ENCODE measurements at places on chromosomes 11 and 22.
A peak's percentile ranks its signal among the peaks of the same experiment; 100 is the strongest.

- DNase-seq, result no peak
Observed at GRCh38 chr11:1553808-1554594, 18.1 kb downstream of the DUSP8 start.

DNA sequence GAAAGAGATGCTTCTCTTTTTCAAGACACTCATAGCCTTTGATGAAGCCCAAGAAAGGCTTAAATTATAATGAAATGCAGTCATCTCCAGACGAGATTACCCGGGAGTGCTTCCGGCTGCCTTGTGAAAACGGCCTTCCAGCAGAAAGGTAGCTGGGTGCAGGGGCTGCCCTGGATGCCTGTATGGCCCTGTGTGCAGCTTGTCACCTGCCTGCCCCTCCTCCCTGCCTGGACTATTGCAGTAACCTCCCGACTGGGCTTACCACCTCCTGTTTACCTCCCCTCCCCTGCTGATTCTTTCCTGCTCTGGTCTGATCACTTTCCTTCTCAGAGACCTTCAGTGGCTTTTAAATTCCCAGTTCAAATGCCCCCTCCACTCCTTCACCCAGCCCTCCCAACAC, 126.4 kb upstream of the SYT13 start:
- no peak for DNase-seq

DNA sequence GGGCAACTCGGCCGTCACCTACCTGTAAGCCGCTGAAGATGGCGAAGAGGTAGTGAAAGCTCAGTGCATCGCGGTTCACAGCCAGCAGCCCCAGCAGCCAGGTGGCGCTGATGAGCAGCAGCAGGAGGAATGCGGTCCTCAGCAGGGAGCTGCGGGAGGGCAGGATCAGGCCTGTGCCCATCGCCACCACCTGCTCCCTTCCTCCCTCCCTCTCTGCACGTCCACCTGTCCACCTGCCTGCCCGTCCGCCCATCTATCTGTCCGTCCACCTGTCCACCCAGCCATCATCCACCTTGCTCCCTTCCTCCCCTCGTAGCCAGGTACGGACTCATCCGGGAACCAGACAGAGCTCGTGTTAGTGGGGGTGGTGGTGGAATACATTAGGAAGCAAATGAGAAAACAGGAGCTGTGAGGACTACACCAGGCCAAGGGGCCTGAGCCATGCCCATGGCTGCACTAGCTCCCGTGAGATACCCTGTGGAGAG, 32.2 kb downstream of the TRMU start:
- DNase-seq, result peak; percentile 59

DNA sequence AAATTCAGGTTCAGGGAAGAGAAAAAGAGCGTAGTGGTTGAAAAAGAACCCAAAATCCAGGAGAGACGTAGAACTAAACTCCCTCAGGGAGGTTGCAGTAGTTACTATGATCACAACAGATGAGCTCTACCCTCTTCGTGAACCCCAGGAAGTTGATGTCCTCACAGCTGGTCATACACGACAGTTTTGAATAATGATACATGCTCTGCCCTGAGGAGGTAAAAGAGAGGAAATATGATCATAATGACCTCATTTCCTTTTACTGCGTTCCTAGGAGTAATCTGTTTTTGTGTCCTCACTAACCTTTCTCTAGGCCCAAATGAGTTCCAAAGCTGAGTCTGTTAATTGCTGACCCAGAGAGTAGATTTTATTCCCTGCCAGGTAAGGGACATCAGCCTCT, 1.3 kb downstream of the PATE2 start:
- DNase-seq, result no peak

DNA sequence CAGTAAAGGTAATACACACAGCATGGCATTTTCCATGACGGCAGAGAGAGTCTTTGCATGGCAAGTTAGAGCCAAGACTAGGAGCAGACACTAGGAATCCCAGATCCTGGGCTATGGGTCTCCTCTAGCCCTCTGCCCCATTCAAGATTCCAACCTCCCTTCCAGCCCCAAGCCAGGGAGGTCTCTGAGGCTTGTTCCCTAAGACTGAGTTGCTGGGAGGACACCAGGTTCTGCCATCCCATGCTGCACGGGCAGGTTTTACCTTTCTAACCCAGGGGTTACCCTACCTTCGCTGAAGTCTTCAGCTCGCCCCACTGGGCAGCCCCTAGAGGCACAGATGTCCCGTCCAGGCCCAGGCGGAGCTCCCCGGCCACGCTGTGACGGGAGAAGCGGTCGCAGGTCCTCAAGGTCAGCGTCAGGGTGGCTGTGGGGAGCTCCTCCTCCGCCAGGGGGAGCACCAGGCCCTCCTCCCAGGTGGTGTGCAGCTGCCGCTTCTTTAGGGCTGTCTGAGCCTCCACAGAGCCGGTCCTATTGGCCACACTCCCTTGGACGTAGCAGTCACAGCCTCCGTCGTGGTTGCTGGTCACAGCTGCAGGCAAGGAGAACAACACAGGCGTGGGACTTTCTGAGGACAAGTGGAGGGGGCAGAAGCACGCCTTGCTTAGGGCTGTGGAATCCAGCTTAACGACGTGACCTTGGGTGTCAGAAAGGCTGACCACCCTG, 33.8 kb downstream of the SYT13 start:
- DNase-seq, result no peak

DNA sequence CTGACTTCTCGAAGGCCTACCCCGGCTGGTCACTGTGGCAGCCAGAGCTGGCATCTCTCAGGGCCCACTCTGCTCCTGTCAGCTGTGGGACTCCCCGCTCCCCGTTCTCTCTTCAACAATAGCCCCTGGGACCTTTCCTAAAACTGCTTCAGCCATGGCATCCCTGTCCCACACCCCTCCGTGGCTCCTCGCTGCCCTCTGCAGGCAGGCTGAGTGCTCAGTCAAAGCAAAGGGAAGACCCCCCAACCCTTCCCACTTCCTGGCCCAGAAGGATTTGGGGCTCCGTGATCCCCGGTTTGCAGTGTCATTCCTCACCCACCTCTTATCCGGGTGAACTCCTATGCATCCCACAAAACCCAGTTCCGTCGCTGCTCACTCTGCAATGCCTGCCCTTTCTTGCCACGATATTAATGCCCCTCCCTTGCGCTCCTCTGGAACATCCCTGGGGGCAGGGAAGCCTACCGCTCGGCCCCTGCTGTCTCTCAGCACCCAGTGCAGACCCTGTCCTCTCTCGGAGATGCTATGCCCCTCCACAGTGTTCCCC, 1.6 kb upstream of the TH start:
- DNase-seq, result no peak

- no peak for DNase-seq
Observed at GRCh38 chr11:3089236-3090061, 32.2 kb upstream of the CARS1 start.

DNA sequence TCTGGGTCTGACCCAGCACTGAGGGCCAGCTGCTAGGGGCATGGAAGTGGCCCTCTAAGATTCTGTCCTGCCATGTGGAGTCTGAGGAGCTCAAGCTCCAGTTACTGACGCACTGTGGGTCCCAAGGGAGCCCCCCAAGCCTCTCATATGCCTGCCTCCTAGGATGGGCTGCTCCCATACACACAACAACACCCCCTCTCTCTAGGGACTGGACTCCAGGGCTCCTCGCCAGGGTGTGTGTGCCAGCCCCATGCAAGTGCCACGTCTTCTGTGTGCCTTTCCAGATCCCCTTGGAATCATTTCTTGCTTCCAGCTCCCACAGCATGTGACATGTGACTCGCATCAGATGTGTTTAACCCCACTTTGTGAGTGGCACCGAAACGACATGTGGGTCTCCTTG, 234.5 kb downstream of the CEP164 start:
- DNase-seq, result no peak

DNA sequence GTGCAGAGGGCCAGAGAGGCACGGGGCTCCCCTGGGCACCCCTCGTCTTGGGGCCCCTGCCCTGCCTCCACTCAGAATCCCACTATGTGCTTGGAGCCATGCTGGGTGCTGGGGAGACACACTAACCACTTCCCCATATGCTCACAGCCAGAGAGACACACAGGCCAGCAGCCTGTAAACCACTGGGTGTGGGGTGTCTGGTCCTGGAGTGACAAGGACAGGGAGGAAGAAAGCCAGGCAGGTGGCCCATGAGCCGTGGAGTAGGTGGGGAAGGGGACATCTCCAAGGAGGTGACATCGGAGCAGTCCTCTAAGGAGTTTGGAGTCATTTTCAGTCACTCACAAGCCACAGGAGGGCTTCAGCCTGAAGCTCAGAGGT, 58.9 kb downstream of the CDKN1C start:
- DNase-seq, result no peak

- DNase-seq, result no peak
Observed at GRCh38 chr11:47572715-47573255, 6.0 kb downstream of the KBTBD4 start.

DNA sequence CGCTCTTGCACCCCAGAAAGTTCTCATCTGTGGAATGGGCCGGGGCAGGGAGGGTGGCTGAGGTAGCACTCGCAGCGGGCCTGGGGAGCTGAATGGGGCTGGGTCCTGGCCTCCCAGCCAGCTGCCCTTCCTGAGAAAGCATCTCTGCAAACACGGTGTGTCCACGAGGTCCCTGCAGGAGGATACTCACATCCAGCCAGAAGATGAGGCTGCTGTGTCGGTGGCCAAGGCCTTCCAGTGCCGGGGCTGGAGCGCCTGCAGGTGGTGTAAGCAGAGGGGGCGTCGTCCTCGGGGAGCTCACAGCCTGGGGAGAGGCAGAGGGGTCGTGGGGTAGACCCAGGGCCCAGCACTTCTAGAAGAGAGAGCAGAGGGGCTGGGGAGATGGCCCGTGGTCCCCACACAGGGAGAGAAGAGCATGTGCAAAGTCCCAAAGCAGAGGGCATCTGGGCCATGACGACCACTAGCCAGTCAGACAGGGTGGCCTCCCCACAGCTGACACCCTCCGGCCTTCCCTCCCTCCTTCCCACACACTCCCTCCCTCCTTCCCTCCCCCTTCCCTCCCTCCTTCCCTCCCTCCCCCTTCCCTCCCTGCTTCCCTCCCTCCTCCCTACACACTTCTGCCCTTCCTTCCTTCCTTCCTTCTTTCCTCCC, 97.9 kb downstream of the WNT7B start:
- no peak for DNase-seq

- DNase-seq, result no peak
Observed at GRCh38 chr11:124202951-124203350, 19.8 kb downstream of the OR10D3 start.

GRCh38 chr11:35992548-35992947, 48.7 kb downstream of the LDLRAD3 start:
- DNase-seq, result no peak

DNA sequence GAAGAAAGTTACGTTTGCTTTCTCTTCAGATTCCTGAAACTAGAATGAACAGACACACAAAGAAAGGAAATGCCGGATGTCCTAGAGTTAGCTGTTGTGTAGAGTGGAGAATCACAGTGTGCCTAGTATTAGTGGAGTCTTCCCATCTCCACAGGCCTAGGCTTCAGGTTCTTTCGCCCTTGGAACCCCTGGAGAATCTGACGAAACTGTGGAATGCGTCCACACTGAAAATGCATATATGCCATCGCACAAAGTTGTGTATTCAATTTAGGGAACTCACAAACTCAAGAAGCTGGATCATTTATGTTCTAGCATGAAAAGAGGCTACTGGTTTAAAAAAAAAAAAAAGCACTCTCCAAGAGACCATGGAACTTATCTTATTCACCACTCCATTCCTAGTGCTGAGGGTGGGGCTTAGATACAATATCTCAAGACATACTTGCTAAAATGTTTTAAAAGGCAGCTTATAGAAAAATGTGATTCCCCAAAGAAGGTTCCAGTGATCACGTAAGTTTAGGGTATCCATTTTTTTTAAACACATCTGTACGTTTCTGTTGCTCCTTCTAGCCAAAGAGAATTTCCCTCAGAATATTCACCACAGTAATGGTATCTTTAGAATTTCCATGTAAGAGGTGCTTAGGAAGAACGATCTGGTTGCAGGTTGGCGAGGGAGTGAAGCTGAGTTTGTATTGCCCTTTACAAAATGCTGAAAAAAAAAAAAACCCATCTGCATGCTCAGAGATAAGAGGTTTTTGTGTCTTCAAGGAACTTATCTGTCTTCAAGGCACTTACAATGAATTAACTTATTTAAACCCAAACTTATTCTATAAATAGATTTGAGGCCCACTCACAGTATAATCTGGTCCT, 20.0 kb downstream of the MAML2 start:
- no peak for DNase-seq

- no peak for DNase-seq
Observed at GRCh38 chr11:115503083-115503885, 931 bp downstream of the CADM1 start.

DNA sequence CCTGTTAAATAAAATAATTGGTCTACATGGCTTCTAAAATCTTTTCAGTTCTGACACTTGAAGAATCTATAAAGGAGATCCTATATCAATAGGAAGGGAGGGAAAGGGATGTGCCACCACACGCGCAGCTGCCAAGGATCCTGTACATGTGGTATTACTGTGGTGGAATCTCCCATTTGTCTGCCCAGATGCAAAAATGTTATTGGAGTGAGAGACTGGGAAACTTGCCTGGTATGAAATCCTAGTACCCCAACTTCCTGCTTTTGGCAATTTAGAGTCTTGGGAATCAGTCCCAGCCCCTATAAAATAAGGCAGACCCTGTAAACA, 81.9 kb upstream of the PICALM start:
- DNase-seq, result no peak

DNA sequence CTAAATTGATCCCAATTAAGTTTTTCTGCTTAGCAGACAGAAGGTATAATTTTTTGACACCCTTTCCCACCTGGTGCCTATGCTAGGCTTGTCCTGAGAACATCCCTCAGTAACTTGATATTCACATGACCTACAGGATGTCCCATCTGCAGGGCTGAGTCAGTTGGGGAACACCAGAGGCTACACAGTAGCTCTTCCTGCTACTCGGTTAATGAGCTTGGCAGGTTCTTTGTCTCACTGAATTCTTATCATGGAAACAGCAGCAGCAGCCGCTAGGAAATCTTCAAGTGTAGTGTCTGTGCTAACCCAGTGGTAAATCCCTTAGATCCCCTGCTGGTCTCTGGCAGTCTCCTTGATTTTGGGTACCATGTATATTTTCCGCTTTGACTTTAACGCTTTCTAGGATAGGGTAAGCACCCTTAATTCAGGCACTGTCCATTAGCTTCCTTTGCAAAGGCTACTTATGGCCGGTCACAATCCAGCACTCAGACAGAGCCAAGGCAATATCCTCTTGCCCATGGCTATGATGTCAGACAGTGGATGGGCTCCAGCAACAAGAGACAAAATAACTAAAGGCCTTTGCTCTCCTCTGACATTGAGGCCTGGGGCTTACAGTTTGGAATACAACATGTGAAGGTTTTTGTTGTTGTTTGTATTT, 8.5 kb downstream of the MRPL16 start:
- DNase-seq, result no peak

DNA sequence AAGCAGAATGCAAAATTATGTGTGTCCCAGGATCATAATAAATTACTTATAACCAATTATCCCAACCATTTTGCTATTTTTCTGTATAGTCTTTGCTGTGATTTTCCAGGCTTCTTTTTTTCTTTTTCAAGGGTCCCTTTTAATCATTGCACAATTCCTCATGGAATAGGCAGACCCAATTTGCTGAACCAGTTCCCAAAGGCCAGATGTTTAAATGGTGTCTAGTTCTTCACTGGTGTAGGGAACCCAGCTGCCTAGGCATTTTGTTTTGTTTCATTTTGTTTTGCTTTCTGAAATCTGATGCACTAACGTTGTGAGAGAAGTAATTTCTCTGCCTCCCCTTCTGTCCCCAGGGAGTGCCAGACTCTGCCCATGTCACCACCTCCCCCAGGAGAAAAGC, 60.4 kb downstream of the CHST1 start:
- no peak for DNase-seq
